ENCODE measurements at places on chromosomes 6 and 20. TPM values are rescaled to one million over a fixed set of nuclear protein-coding genes. Genes with fewer than 3 reads are reported as not detected.

The ZSCAN23 gene
- 0.88 TPM for total RNA-seq

The SLC35D3 gene
- 0.14 TPM for total RNA-seq

The CASS4 gene
- under 0.01 TPM for total RNA-seq

The SLC52A3 gene
- total RNA-seq, result not detected

The IP6K3 gene
- 0.29 TPM for total RNA-seq

The PROCR gene
- total RNA-seq, result 48.8 TPM

The SCAND1 gene
- total RNA-seq, result 80.8 TPM

The TOP1 gene
- total RNA-seq, result 27.6 TPM

The HDGFL1 gene
- not detected for total RNA-seq

The AIF1 gene
- not detected for total RNA-seq

The LAMA2 gene
- total RNA-seq, result 193 TPM

The BMP7 gene
- not detected for total RNA-seq

The GGTLC1 gene
- not detected for total RNA-seq

The FHL5 gene
- total RNA-seq, result not detected

The TSPO2 gene
- total RNA-seq, result not detected

The GFRA4 gene
- total RNA-seq, result not detected

The PIGU gene
- 22.2 TPM for total RNA-seq

The PSORS1C1 gene
- total RNA-seq, result 1.3 TPM

The ATAT1 gene
- total RNA-seq, result 7.2 TPM

The GPR6 gene
- total RNA-seq, result not detected
